ENCODE measurements at places on chromosomes 3 and 15.

DNA sequence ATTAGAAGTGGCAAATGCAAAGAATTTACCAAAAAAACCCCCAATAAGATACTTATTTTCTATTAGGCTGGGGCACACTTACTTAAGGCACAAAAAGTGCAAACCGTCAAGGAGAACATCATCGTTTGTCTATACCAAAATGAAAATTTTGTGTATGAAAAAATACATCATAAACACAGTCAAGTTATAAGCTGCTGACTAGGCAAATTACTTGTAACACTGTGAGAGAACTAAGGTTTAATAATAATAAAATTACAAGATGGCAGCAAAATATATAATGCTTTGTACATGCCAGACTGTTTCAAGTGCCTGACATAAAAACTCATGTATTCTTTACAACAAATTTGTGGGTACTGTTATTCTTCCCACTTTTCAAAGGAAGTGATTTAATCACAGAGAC, 297.2 kb upstream of the CRBN start:
- DNase-seq: no peak

GRCh38 chr15:100572362-100572983, 29.5 kb downstream of the LINS1 start:
- DNase-seq: peak; percentile 29

DNA sequence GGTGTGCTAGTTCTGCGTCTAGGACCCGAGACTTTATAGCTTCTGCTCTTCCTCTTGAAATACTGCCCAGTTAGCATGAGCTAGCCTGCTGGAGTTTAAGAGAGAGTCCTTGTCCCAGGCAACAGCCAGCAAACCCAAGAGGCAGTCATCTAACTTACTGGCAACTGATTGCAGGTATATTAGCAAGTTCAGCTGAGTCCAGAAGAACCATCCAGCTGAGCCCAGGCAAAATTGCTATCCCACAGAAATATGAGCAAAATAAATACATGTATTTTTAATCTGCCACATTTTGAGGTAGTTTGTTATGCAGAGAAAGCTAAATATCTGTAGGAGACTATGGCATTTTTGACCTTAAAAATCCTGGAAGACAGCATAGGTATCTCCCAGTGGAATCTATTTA, 174.4 kb upstream of the CMC1 start:
- DNase-seq: no peak

- DNase-seq: no peak
Measured at GRCh38 chr3:103048068-103048722, 613.4 kb downstream of the ZPLD1 start.

- no peak for DNase-seq
Measured at GRCh38 chr3:88189361-88189810, 39.6 kb downstream of the C3orf38 start.

DNA sequence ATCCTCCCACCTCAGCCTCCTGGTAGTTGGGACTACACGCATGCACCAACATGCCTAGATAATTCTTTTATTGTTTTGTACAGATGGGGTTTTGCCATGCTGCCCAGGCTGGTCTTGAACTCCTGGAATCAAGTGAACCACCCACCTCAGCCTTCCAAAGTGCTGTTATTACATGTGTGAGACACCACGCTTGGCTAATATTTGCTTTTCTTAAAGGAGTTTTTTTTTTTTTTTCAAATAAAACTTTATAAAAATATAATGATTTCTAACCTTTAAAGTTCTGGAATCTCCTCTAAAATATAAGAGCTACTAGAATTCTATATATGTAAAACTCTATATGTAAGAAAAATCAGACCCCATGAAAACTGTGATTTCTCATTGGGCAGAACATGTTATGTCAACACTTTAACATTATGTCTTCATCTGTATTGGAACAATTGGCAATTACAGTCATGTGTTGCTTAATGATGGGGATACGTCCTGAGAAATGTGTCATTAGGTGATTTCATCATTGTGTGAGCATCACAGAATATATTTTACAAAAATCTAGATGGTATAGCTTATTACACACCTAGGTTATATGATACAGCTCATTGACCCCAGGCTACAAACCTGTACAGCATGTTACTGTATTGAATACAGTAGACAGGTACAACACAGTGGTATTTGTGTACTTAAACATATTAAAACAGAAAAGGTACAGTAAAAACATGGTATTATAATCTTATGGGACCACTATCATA, 377.0 kb downstream of the PLCL2 start:
- no peak for DNase-seq

DNA sequence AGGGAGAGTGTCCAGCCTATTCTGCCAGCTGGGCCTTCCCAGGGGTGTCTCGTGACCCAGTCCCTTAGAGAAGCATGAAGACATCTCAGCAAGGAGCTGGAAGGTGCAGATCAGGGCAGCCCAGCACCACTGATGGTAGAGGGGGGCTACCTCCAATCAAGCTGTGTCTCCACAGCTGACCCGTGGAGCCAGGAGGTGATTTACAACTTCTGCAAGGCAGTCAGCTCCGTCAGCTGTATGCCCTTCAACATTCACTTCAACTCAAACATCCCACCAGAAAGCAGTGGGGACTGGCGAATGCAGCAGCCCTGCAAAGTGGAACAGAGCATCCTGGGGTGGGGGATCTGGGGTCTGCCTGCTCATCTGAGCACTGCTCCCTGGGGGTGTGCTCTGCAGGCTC, 32.6 kb upstream of the FRG2C start:
- no peak for DNase-seq

- DNase-seq: no peak
Measured at GRCh38 chr3:14620512-14620911, 31.1 kb upstream of the CCDC174 start.

GRCh38 chr3:23244324-23245041, 41.4 kb downstream of the UBE2E2 start:
- no peak for DNase-seq

- no peak for DNase-seq
Measured at GRCh38 chr3:62128051-62128450, 245.3 kb downstream of the FEZF2 start.

- DNase-seq: no peak
Measured at GRCh38 chr3:60351481-60351880, 899.8 kb downstream of the FHIT start.

DNA sequence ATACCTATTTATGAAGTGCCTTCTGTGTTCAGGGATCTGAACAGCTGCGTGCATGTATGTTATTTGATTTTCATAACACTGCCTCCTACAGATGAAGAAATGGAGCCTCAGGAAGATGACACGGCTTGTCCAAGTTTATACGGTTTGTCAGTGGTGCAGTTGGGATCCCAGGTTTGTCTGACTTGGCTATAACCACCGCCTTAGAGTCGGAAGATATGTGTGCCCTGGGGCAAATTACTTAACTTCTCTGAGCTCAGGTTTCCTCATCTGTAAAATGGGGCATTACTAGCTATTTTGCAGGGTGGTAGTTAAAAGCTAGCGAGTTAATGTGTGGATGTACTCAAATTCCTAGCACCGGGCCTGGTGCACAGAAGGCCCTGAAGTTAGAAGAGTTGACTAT, 54.1 kb upstream of the ANP32A start:
- no peak for DNase-seq

DNA sequence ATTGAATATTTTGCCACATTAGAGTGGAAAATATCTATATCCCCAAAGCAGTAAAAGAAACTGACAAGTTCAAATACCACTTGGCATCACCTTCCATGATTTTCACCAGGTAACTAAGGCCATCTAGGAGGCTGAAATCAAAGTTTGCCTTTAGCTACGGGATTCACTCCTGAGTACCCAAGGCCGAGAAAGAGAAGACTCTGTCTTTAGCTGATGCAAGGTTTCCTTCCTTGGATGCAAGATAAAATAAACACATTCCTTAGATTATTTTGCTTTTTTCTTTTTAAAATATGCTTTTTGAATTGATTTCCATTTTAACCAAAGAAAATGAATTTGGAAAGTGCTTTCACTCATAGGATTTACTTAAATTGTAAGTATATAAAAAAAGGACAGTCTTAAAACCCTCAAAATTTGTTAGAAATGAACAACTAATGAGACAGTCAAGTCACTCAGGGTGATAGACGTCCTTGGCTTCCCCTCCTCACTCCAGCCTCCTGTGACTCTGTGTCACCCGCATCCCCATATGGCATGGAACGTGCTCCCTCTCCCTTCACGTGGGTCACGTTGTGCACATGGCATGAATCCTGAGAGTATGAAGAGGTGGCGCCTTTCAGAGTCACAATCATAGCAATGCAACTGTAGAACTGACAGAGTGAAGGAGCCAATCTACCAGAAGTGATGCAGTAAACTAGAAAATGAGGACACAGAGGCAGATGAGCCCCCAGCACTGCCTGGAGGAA, 148.4 kb downstream of the RTP4 start:
- no peak for DNase-seq

DNA sequence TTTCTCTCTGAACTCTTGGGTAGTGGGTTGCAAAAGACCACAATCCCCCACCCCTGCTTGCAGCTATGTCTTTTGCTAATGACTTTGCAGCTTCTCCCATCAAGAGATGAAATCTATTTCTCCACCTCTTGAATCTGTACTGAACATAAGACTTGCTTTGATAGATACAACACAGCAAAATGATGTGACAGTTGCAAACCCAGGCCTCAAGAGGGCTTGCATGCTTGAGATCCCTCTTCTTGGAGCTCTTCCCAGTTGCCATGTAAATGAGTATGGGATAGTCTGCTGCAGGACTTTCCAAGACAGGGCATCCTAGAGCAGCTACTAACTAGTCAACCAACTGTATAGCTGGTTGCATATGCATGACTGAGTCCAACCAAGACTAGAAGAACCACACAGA, 783.6 kb downstream of the PDCD6IP start:
- peak; percentile 3 for DNase-seq

DNA sequence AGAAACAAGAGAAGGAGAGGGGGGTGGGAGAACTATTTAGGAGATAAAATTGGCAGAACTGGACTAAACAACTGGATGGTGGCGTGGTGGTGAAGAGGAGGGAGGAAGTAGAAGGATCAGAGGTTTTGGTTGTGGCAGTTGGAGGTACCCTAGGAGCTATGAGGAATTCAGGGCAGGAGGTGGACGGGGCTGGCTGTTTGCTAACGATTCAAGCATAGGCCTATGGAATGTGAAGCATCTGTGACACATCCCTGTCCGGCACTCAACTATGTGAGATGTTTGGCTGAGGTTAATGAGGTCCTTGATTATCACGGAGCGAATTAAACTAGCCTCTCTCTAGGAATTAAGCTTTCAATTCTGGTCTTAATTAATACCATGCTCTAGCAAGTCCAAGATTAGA, 13.5 kb downstream of the TARS3 start:
- no peak for DNase-seq

- no peak for DNase-seq
Measured at GRCh38 chr3:67335813-67336212, 318.6 kb downstream of the SUCLG2 start.

DNA sequence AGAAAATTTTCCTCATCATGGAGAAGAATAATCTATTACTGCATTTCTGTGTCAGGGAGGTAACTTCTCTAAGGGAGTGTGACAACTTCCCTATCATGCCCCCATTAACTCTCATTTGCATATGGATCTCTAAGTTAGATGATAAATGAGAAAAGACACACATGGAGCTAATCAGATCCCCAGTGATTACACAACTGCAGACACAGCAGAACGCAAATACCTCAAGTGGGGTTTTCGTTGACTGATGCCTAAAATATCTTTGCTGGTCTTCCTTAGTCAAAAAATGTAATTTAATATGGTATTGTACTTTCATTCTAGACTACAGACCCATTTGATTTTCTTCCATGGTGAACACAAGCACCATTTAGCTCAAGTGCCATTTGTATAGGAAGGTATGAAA, 630.5 kb downstream of the TBL1XR1 start:
- no peak for DNase-seq

DNA sequence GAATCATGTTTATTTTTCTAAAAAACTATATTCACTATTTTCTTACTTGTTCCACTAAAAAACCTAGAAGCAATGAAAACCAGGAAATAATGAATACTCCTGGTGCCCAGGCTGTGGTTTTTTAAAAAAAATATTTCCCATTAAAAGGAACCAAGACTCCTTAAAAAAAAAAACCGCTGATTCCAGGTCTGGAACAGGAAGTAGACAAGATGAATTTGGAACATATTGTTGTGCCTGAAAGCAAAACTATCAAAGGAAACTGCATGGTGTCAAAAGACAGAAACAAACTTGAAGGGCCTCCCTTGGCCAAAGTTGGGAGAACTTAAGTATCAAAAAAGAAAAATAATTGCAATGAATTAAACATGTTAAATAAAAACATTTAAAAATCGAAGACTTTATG, 245.3 kb upstream of the P2RY1 start:
- no peak for DNase-seq

- DNase-seq: no peak
Measured at GRCh38 chr3:102006812-102007485, 157.6 kb downstream of the NFKBIZ start.

DNA sequence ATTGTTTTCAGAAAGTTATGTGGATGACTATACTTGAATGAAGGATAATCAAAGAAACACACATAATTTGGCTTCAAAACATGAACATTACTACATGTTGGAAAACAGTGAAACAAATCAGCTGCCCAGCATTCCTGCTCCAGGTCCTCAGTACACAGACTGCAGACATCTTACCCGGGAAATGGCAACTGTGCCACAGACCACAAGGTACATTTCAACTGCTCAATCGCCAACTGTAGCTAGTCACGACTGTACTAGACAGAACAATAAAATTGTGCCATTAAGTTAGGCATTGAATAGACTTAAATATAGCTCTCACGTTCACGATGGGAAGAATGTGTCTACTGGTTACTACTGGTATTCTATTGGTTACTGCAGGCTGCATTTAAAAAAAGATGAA, 5.0 kb downstream of the NAA50 start:
- no peak for DNase-seq
